ENCODE measurements at places on chromosomes 7 and 10.

- DNase-seq, result no peak
Measured at GRCh38 chr10:129056734-129057689, 410.0 kb upstream of the MGMT start.

DNA sequence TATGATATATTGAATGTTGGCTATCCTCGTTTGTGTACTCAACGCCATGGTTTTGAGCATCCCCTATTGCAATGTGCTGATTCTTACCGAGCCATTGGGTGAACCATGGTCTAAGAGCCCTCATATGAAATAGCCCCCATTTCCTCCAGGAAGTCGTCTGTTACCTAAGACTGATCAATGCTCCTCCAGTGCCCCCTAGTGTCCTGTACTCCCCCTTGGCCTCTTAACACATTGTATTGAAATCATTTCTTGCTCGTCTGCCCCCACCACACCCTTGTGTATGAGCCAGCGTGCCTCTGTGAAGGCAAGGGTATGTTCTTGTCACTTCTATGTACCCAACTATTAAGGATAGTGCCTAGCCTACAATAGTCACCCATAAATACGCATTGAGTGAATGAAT is 11.2 kb upstream of the SLC35B4 start:
- no peak for DNase-seq

DNA sequence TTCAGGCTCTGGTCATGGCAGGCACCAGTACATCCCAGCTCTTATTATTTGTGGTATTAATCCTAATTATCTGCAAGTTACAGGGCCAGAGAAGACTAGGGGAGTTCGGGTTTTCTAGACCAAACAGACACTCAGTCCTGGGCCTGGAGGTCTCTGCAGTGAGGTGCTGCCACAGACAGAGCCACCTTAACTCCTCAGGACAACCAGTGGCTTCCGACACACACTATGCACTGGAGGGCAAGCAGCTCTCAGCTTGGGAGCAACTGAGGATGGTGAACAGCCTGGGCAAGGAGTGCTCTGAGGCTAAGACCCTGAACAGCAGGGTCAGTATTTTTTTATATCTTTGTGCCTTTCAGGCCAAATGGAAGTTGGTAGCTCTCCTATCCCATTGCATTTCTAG is 19.0 kb downstream of the ACTA2 start:
- no peak for DNase-seq

DNA sequence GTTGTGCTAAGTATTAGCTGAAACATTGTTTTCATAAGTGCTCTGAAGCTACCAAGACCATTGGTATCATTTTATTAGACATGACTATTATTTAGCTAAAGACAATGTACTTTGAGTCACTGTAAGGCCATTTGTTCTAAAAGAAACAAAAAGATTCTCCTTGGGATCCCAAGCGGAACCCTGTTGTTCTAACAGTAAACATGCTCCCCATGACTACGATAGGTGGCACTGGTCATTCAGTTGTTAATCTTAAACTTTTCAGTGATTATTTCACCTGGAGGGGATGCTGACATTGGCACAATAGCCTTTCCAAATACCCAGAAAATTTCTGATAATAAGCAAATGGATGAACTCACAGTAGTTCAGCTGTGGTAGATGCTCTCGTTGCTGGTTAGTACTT is 715.0 kb downstream of the AUTS2 start:
- DNase-seq, result no peak

GRCh38 chr7:53485354-53485753 is 449.9 kb downstream of the POM121L12 start:
- no peak for DNase-seq
